ENCODE measurements at places on chromosomes 2 and 18.

GRCh38 chr2:66070721-66071602 lies 364.0 kb upstream of the MEIS1 start:
- DNase-seq = peak; percentile 100

GRCh38 chr2:160906878-160907277 lies 253.3 kb upstream of the TANK start:
- no peak for DNase-seq

DNA sequence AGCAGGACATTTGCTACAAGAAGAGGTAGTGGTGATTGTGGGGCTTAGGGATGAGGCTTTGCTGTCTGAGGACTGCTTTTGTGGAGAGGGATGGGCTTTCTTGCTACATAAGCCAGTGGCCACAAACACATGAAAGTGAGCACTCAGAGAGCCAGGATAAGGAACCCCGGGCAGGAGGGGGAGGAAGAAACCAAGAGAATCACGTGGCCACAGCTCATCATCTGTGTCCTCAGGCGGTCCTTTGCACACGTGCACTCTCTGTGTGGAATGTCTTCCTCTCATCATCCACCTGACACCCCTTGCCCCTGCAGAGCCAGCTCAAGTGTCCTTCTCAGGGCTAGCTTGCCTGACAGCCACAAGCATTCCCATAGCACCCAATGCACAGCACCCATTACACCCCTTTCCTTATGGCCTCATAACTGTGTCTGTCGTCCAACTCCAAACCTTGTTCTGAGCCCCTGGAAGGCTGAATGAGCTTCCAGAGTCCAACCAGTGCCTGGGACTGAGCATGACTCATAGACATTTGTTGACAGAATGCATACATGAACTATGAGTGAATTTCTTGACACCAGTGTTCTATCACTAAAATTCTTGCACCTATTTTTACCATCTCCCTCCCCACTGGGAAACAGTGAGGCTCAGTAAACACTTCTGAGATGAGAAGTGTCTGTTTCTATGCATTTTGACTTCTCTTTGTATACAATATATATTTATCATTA lies 398.3 kb downstream of the ALK start:
- no peak for DNase-seq

- DNase-seq = no peak
These were observed 18.2 kb downstream of the ACVR2A start for GRCh38 chr2:147862859-147863516.

DNA sequence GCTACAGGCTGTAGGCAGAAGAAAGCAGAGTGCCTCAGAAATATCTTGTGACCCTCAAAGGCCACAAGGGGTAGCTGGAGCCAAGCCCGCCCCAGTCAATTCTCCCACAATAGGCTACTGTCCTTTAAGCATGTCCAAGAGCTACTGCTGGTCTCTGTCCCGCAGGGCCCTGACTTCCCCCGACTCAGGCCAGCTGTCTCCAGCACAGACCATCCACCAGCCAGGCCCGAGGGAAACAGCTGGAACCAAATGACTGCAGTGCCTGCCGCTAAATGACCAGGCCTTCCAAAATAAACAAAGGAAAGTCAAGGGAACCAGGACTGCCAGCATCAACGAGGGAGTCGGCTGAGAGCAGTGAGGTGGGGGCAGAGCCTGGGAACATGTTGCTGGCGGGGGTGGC lies 36.7 kb downstream of the MCFD2 start:
- peak; percentile 21 for DNase-seq

- peak; percentile 74 for DNase-seq
These were observed 252.6 kb downstream of the AGAP1 start for GRCh38 chr2:235746257-235746934.

DNA sequence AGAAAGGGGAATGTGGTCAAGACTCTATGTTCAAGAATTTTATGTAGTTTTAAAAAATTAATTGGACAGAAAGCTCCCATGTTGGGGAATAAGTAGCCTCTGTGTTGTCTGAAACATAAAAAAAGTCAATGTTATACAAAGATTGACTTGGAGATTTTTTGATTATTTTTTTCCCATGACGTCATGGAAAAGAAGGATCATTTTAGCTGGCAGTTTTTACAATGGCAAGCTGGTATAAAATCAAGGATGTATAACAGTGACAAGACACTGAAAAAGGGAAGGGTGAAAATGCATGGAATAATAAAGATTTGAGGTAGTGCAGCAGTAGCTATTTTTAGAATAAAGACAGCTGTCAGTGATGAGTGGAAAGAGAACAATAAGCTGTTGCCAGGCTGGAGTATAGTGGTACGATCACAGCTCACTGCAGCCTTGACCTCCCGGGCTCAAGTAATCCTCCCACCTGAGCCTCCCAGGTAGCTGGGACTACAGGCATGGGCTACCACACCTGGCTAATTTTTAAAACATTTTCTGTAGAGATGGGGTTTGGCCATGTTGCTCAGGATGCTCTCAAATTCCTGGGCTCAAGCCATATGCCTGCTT lies 9.2 kb downstream of the SLC39A10 start:
- DNase-seq = no peak

DNA sequence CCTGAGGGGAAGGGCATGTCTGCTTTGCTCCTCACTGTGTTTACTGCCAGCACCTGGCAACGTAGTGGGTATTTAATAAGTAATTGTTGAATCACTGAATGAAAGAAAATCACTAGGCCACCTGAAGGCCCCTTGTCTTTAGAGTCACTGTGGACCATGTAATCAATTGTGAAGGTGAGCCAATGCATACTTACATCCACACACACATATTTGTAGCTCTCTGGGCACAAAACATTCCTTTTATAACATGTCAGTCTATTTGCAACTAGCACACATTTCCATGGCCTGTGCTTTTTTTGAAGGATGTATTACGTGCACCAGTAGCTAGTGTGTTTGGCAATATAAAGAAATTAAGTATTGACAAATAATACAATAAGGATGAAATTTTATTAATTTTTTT lies 11.2 kb downstream of the ATP8B1 start:
- DNase-seq = no peak

DNA sequence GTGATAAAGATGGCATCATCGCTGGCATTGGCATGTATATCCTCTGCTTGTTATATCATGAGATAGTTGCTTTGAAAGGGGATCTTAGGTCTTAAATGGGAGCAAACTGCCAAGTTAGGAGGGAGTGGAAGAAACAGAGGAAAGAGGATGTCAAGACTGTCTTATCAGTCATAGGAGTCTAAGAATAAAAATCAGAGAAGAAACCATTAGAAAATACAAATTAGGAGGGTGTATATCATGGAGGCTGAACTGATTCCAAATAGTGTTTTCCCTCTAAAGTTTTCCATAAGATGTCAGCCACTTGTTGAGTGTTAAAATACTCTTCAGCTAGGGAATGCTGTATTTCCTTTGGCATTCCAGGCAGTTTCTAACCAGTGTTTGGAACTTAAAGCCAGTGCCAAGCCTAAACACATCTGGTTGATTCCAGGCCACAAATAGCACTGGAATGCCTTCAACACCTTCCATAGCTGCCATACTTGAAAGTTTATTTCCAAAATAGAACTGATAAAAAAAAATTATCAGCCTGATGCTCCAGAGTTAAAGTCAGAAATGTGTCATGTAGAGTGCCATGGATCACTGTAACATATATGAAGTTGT lies 129.4 kb downstream of the ZEB2 start:
- no peak for DNase-seq

- peak; percentile 83 for DNase-seq
These were observed 12.0 kb upstream of the E2F6 start for GRCh38 chr2:11477994-11478393.

GRCh38 chr2:207230261-207231105 lies 64.7 kb upstream of the KLF7 start:
- peak; percentile 26 for DNase-seq

DNA sequence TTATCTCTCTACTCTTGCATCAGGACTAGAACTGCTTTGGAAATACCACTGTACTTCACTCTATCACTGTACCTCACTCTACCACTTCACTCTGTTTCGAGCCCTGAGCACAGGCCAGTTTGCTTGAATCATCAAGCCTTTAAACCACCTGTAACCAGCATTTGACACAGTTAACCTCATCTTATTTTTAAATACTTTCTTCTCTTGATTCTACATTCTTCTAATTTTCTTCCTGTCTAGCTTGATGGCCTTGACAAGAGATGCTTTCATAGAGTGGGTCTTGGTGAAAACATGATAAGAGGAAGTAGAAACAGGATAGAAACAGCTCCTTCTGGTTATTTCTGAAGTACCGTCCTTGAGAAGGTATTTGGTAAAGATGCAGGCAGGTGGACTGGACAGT lies 78.1 kb downstream of the SPIRE1 start:
- DNase-seq = no peak

DNA sequence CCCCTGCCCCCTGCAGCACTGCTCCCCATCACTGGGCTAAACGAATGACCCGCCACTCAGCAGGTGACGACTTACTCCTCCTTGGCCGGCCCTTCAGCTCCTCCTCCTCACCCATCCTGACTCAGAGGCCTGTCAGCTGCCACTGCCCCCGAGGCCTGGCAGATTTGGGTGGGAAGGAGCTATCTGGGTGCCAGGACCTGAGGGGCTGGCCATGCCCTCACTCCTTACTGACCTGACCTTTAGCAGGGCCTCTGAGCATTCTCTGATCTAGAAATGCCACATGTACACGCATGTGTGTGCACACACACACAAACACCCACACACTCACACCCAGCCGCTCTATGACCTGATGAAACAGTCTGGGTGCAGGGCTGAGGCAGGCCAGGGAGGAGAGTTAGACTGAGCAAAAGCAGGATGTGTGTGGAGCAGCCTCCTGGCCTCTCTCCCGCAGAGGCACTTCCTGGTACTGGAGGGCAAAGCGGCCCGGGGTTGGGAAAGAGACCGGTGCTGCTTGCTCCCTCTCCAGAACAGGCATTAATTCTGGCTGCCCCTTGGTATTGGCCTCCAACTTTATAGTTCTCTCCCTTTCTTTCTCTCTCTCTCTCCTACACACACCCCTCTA lies 68.0 kb downstream of the ZFP36L2 start:
- no peak for DNase-seq

DNA sequence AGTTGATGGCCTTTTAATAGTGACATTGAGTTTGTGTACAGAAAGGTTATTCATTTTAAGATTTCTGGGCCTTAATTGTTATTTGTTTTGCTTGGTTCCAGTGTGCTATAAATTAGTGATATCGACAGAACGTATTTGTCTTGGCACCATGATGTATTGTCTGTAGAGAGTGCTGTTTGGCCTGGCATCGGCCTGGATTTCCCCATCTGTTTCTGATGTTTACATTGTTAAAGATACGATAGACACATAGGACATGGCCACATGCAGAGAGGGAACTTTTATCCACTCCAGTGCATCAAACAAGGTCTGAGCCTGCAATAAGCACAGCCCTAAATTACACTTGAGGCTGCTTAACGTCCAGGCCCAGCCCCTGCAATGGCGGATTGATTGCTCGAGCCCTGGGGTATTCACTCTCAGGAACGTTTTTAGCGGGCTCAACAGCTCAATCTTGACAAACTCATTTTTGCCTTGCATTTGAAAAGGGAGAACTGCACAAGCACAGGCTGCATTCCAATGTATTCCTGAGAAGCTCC lies 144.7 kb downstream of the SLC4A3 start:
- DNase-seq = no peak

- DNase-seq = no peak
These were observed 3.9 kb upstream of the PPP1CB start for GRCh38 chr2:28747714-28748113.

- DNase-seq = no peak
These were observed 37.9 kb downstream of the CCDC150 start for GRCh38 chr2:196677404-196677803.
